ENCODE measurements at places on chromosomes 7 and 10.

DNA sequence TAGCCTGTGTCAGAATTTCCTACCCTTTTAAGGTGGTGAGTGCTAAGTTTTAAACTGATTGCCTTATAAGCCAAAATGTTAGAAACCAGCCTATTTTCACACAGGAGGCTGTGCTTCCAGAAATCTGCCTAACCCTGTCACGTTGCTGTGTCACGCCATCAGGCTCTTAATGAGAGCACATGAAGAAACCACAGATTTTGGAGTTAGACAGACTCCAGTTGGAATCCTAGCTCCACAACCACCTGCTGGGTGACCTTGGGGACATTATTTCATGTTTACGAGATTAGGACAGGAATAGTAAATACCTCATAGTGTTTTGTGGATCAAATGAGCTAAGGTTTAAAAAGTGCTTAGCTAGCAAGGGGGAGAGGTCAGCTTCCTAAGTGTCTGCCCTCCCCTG is 321.8 kb downstream of the DPP6 start:
- DNase-seq = no peak

GRCh38 chr10:110448682-110449418 is 48.9 kb upstream of the DUSP5 start:
- no peak for DNase-seq

DNA sequence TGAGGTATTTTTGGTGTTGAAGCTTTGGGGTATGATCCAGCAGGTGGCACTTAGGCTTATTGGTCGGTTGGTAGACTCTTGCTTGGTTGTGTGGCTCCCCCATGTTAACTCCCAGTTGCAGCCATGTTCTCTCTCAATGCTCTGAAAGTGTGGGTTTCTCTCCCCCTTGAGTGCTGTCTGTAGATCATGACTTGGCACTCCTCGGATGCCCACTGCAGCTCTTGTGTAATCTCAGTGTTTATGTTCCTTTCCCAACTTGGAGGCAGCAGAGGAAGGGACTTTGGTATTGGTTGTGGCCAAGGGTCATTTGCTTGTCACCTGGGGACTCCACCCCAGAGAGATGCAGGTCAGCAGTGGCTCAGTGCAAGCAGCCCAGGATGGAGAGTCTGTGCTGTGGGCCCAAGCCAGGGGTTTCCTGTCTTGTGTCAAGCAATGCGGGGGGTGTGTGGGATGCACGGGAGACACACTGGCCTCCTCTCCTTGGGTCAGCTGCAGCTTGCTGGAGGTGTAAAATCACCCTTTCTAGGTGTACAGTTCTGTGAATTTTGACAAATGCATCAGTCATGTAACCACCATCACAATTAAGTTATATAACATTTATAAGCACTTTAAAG is 36.9 kb downstream of the PIK3CG start:
- DNase-seq = no peak

- DNase-seq = no peak
These were observed 6.6 kb downstream of the VOPP1 start for GRCh38 chr7:55565681-55566080.

GRCh38 chr10:49742683-49743463 is 19.2 kb downstream of the OGDHL start:
- no peak for DNase-seq

DNA sequence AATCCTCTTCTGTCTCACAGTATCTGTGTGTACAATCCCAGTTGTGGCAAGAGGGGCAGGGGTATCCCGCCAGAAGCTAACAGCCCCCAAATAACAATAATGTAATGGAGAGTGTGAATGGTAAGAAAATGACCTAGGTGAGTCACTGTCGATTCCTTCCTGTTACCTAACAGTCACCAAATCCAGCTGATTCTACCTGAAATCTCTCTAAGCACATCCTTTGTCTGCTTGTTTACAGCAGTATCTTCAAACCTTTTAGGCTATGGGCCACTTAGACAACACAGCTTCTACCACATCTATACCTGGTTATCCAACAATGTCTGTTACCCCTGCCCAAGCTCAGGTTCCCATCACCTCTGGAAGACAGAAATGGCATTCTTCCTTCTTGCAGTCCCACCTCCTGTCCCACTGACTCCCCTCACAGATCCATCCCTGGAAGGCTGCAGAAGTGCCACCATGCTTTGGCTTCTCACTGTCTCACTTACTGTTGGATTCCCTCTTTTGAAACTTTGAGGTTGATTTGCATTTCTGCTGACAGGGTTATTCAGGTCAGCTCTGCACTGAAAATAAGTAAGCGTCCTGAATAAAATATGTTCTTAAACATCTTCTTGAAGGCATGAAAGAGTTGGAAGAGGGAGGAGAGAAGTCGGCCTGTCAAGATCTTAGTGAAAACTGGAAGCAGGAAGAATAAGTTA is 13.1 kb downstream of the PIP4K2A start:
- no peak for DNase-seq

DNA sequence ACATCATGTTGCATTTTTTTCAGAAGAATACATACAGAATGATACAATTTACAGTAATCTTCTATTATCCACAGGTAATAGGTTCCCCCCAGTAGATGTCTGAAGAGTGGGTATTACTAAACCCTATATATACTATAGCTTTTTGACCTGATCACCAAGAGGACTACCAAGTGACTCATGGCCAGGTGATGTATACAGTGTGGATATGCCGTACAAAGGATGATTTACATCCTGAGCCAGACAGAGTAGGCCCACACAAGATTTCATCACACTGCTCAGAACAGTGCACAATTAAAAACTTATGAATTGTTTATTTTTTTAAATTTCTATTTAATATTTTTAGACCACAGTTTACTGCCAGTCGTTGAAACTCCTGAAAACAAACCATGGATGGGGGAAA is 70.6 kb downstream of the STEAP1B start:
- no peak for DNase-seq

GRCh38 chr10:11698691-11699549 is 43.3 kb upstream of the ECHDC3 start:
- no peak for DNase-seq

All from DND-41 (cell line).